Caco-2 (cell line): ENCODE measurements at places on chromosomes 6 and 20. TPM values are rescaled to one million over a fixed set of nuclear protein-coding genes. Genes with fewer than 3 reads are reported as not detected.

C6orf52 gene
- total RNA-seq, result 3.1 and 4.3 TPM in 2 replicates

- DNase-seq, result no peak
Observed at GRCh38 chr6:11831653-11832052, 53.0 kb upstream of the ADTRP start.

DNA sequence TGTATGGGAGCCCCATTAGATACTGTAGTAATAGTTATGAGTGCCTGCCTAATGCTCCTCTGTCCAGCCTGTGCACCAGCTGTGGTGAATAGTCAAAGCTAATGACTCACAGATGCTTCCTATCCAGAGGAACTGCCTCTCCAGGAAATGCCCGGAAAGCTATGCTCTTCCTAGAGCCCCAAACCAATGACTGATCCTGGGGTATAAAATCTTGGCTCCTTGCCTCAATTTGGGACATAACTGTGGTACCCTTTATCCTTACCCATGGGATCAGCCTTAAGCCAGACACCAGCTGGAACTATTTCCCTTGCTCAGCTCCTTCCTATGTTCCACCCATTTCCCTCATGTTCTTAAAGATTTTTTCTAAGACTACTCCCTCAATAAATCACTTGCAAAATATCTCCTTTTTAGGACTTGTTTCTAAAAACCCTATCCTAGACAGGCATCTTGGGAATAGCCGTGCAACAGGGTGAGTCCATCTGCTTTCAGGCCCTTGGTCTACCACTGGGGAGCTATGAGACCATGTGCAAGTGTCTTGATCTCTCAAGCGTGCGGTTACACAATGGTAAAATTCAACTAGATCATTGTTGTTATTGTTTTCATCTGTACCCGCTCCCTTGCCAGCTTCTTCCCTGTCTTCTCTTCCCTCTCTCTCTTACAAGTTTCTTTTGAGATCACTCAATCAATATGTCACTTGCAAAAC is 283.7 kb downstream of the BTBD3 start:
- no peak for DNase-seq

- no peak for DNase-seq
Observed at GRCh38 chr6:49666930-49667757, 30.5 kb upstream of the RHAG start.

DNA sequence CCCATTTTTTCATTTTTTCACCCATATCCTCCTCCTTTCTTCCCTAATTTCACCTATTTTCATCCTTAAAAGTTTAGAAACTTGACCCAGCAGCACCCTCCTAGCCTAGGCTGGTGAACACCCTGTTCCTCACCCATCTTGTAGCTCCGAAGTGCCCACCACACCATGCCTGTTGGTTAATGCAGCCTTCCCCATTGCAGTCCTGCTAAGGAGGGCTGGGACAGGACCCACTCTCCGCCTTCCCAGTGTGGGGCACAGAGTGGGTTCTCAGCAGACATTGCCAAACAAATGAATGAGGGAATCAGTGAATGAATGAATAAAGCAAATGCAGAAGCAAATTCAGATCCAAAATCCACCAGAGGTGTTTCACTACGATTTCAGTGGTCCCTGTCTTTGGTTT is 45.7 kb downstream of the CTCFL start:
- no peak for DNase-seq

MEP1A gene
- 8.1 and 12.0 TPM in 2 replicates for total RNA-seq

DNA sequence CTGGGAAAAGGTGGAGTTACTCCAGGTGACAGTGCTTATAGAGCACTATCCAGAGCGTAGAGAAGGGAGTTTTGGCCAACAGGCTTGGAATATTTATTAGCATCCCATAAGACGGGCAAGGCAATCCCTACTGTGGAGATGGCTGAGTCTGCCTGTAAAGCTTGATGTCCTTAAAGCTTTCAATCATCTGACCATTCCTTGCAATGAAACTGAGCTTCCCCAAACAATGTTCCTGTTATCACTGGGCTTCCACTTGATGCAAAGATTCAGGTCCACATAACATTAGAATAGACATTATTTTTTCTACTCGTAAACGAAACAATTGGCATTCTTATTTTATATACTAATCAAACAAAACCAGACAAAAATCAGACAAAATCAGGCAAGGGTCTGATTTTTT is 48.4 kb upstream of the PIM1 start:
- no peak for DNase-seq

GRCh38 chr6:142542704-142543233 is 241.0 kb downstream of the ADGRG6 start:
- peak; percentile 43 for DNase-seq

- DNase-seq, result peak; percentile 64
Observed at GRCh38 chr20:40892642-40893041, 136.0 kb upstream of the TOP1 start.
